ENCODE measurements at places on chromosomes 13 and 19.

DNA sequence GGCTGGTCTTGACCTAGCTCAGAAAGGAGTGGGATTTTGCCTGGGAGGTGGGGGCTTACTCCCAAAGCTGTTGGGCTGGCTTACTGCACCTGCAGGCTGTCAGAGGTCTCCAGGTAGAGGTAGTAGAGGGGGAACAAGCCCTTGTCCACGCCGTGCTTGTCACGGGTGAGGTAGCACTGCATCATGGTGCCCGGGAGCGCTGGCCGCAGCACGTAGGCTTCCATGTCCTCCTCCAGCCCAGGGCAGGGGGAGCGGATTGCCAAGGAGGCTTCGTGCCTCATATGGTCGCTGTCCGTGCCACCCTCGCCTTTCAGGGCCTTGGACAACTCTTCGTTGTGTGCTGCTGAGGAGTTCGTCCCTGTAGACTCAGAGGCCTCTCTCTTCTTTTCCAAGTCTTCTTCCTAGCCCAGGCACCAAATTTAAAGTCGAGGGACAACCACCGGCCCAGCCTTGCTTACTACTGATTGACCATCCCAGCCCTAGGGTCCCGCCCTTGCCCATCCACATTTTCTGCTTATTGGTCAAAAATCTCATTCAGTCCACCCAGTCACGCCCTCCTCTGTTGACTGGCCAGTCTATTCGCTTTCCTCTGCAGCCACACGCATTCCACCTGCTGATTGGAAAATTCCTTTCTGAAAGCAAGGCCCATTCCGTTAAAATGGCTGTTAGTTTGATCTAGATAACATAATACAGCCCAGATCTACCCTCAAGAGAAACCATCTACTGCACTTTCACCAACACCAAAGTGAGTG lies 10.5 kb downstream of the TULP2 start:
- no peak for DNase-seq

DNA sequence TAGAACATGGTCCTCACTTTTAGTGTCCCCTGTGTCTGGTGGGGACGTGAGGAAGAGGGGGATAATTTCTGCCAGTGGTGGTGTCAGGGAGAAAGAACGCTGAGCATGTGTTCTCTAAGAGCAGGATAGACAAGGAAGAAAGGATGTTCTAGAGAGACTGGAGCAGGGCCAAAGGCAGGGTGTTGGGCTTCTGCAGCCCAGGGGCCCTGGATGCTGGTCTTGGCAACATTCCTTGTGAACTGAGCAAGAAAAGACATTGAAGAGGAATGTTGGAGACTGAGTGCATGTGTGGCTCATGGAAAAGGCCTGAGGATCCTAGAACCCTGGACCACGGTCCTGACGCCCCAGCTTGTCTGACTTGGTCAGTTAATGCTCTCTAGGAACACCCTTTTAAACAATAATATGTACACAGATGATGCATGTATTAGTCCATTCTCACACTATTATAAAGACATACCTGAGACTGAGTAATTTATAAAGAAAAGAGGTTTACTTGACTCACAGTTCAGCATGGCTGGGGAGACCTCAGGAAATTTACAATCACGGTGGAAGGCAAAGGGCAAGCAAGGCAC lies 33.6 kb upstream of the SLC10A2 start:
- DNase-seq: no peak

DNA sequence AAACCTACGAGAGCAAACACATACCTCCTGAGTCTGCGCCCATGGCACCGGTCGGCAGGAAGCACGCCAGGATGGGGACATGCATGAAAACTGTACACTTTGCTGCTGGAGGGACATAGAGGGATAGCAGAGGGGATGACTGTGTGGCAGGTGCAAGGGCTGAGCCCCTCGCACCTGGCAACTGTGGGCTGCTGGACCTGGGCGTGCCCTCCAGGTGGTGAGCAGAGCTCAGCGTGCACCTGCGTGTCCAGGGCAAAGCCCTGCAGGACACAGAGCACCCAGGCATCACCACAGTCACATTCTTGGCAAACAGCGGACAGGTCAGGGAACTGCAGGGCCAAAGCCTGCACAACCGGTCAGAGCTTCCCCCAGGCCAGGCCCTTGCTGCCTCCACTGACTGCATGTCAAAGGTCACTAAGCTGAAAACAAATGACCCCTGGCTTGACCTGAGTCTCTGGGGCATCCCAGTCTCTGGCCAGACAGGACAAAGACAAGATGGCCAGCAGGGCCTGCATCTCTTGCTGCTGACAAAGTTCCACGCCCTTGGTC lies 9.0 kb upstream of the ISYNA1 start:
- no peak for DNase-seq

- no peak for DNase-seq
Measured at GRCh38 chr19:49339301-49340068, 4.3 kb downstream of the CD37 start.

- no peak for DNase-seq
Measured at GRCh38 chr13:78836238-78836784, 177.4 kb upstream of the OBI1 start.

DNA sequence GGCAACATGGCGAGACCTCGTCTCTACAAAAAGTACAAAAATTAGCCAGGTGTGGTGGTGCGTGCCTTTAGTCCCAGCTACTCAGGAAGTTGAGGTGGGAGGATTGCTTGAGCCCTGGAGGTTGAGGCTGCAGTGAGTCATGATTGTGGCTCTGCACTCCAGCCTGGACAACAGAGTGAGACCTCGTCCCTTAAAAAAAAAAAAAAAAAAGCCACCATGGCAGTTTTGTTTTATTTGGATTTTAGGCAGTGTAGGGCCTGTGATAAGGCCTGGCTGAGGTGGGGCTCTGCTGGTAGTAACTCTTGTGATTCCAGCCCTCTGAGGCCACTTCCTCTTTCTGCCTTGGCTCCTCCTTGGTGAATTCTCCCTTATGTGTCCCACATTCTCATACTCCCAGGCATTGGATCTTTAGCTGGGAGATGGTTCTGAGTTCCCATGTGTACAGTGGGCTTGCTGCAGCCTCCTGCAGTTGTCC lies 39.2 kb downstream of the GATAD2A start:
- no peak for DNase-seq

DNA sequence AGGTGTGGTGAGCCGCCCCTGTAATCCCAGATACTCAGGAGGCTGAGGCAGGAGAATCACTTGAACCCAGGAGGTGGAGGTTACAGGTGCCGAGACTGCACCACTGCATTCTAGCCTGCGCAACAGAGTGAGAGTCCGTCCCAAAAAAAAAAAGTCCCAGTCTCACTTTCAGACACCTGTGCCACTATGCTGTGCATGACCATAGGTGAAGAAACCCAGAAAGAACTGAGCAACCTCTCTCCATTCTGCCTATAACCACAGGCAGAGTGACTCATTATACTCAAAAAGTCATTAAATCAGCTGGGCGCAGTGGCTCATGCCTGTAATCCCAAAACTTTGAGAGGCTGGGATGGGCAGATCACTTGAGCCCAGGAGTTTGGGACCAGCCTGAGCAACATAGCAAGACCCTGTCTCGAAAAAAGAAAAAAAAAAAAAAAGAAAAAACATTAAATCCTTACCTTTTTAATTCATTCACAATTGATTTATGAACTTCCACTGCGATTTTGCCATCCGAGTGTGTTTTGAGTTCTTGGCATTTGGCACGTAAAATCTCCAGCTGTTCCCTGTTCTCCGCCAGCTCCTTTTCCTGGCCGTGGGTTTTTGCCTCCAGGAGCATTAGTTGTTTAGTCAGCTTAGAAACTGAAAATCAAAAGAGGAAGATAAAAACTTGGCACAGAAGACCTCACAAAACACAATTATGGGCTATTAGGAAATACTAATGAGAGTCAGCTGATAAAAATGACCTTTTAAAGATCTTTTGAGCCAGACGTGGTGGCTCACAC lies 45.5 kb upstream of the SLC7A9 start:
- DNase-seq: no peak

GRCh38 chr19:13833330-13834243 lies 38.3 kb downstream of the ZSWIM4 start:
- DNase-seq: peak; percentile 82

GRCh38 chr19:1684573-1684912 lies 32.1 kb upstream of the TCF3 start:
- no peak for DNase-seq

DNA sequence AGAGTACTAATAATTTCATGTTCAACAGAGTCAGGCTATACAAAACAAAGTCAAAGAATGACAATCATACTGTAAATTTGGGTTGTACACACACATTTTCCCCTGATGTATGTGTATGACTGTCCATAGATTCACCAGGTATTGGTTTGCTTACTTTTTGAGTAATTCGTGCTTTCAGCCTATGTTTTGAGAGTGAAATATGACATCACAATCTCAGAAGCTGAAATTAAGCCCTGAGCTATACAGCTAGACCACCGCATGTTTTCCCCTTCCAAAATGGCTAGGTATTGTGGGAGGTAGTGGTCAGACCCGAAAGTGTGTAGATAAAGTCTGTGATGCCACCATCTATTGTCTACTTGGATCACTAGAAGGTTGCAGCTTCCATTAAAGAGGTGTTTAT lies 102.8 kb downstream of the KATNAL1 start:
- no peak for DNase-seq

- DNase-seq: no peak
Measured at GRCh38 chr19:10625003-10625761, at the start of gene SLC44A2. Gene SLC44A2 (plus strand): TSS chr19:10625553. CDS start chr19:10625634, 81 bp downstream.

DNA sequence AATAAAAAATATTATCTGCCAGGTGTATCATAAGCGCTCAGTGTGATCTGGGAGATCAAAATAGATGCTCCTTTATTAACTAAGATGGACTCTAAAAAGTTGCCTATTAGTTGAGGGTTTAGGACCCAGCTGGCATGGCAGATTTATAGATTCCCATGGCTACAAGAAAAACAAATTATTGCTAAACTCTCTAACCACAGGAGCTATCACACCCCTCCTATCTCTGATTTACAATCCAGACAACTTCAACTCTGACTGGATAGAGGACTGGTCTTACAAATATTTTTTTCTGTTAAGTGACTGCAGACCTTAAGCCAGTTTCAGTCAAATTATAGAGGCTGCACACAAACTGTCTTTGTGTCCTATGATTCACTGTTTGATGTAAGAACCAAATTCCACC lies 45.4 kb upstream of the MYCBP2 start:
- DNase-seq: no peak

DNA sequence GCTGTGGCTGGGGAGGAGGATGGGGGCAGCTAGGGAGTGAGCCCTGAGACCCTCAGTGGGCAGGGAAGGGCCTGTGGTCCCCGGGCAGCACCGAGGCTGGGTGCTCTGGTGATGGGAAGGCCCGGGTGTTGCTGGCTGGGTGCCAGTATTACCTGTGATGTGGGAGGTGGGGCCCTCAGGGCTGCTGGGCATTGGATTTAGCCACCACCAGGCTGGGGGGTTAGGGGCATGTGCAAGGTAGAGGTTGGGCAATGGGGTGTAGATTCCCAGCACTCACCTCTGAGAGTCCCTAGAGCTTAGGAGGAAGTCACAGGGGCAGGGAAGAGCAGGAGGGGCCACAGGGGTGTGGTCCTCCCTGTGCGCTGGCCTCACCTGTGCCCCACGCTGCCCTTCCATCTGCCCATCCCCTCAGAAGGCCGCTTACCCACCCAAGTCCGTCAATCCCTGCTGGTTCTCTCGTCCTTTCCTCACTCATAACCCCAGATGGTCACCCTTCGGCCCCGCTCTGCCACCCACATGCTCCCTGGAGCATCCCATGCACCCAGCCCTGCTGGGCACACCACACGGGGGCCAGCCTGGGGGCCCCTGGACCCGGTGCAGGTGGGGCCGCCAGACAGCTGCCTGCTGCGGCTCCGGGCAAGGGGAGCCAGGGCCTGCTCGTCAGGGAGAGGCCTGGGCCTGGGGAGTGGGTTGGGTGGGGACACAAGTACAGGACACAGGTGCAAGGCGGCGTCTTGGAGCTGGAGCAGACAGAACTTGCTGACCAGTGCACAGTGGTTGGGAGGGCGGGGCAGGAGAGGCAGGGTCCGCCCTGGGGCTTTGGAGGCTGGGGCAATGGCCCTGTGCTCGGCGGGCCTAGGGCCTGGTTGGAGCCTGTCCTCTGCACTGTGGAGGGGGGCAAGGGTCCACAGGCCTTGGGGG lies 12.5 kb downstream of the EPN1 start:
- no peak for DNase-seq

- no peak for DNase-seq
Measured at GRCh38 chr19:46954993-46955812, 64.4 kb upstream of the NPAS1 start.

DNA sequence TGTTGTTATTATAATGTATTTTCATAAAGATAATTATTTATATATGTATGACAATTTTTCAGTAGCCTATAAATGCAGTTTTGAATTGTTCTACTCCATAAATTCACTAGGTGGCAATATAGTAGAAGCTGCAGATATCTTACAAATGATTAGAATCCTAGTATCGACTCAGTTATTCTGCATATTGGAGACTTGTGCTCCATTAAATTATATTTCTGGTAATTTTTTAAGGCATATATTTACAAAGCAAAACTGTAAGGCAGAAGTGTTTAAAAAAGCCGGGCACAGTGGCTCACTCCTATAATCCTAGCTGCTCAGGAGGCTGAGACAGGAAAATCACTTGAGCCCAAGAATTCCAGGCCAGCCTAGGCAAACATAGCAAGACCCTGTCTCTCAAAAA lies 58.7 kb downstream of the DPY19L3 start:
- DNase-seq: no peak

DNA sequence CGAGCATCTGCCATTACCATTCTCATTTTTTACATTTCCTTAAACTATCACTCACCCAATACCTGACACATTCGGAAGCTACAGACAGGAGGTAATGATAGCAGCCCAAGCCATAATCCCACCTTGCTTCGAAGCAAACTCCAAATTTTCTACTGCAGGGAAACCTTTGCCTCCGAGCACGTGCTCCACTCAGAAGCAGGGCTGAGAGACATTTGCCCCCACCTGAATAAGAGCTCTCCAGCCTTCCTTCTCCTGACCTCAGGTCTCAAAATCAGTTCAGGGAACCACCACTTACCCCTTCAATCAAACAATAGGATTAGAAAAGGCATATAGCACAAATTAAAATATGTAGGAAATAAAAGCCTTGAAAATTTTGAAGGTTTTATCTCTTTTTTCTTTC lies 2.3 kb upstream of the DACH1 start:
- no peak for DNase-seq

- DNase-seq: no peak
Measured at GRCh38 chr13:99459099-99459850, 42.0 kb upstream of the TM9SF2 start.

DNA sequence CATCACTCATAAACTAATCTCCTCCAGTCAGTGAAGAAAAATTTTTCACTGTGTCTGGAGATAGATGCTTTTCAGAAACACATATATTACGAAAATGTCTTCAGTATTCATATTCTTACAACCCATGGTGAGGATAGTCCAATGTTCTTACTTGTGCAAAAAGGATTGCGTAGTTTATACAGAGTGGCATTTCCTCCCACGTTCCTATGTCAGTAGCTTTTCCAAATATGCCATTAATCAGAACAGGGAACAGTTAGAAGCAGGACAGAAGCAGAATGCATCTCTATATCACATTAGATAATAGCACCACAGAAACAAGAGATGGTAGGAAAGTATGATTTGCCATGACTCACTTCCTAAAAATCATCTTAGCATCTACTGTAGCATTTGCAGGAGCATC lies 282.9 kb downstream of the SLITRK5 start:
- no peak for DNase-seq

GRCh38 chr19:43395561-43395960 lies 19.1 kb upstream of the TEX101 start:
- no peak for DNase-seq
